ENCODE measurements at places on chromosomes 2 and 18. TPM values are rescaled to one million over a fixed set of nuclear protein-coding genes. Genes with fewer than 3 reads are reported as not detected.

DNA sequence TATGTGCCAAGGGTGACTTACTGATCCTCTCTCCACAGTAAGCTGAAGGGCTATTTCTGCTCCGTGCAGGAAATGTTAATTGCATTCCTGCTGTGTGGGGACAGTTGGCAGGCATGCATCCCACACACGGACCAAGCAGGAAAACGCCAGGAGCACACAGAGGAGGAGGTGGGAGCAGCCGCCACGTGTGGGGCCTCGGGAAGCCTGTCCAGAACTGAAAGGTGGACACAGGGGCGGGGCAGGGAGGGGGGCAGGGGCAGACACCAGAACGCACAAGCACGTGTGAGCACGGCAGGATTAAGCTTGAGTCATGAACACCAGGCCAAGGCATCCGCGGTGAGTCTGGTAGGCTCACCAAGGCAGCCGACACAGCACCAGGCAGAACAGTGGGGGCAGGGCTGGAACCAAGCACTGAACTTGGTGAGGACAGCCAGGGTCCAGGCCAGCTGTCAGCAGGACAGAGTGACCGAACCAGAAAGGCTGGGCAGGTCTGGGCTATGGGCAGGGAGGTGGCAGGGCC is 177.1 kb downstream of the EIPR1 start:
- peak; percentile 79 for DNase-seq

GRCh38 chr2:219596954-219597551 is 604 bp upstream of the STK11IP start:
- DNase-seq = no peak

DNA sequence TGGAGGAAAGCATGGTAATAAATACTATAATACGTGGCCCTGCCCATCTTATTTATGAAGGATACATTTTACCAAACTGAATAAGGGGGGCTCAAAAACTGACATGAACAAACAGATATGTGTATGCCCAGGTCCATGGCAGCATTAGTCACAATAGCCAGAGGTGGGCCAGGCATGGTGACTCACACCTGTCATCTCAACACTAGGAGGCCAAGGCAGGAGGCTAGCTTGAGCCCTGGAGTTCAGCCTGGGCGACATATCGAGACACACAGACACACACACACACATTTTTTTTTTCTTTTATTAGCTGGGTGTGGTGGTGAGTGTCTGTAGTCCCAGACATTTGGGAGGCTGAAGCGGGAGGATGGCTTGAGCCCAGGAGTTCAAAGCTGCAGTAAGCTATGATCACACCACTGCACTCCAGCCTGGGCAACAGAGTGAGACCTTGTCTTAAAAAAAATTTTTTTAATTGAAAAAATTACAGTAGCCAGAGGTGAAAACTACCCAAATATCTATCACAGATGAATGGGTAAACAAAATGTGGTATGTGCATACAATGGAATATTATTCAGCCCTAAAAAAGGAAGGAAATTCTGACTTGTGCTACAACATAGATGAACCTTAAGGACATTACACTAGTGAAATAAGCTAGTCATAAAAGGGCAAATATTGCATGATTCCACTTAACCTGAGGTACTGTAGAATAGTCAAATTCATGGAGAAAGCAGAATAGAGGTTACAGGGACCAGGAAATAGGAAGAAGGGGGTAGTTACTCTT is 8.0 kb downstream of the ATP8B1 start:
- no peak for DNase-seq

- DNase-seq = no peak
These were observed 411.7 kb upstream of the MYT1L start for GRCh38 chr2:2742726-2743125.

- no peak for DNase-seq
These were observed 42.4 kb upstream of the EFEMP1 start for GRCh38 chr2:55965966-55966365.

- no peak for DNase-seq
These were observed 10.4 kb downstream of the HOXD8 start for GRCh38 chr2:176139661-176140512.

DNA sequence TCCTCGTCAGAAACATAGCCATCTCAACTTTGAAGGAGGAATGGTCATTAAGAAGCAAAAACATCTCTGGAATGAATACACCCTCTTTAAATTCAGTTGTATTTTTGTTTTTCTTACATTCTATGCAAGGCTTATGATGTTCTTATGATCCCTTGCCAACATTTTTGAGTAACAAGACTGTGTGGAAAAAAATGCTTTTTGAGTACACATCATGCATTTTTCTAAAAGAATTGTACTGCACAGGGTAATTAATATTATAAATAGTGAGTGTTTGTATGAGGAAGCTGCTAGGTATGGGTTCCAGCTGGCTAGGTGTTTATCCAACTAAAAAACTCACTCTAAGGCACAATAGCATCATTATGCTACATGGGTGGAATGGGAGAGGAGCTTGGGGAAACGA is 59.0 kb upstream of the SPATS2L start:
- no peak for DNase-seq

DNA sequence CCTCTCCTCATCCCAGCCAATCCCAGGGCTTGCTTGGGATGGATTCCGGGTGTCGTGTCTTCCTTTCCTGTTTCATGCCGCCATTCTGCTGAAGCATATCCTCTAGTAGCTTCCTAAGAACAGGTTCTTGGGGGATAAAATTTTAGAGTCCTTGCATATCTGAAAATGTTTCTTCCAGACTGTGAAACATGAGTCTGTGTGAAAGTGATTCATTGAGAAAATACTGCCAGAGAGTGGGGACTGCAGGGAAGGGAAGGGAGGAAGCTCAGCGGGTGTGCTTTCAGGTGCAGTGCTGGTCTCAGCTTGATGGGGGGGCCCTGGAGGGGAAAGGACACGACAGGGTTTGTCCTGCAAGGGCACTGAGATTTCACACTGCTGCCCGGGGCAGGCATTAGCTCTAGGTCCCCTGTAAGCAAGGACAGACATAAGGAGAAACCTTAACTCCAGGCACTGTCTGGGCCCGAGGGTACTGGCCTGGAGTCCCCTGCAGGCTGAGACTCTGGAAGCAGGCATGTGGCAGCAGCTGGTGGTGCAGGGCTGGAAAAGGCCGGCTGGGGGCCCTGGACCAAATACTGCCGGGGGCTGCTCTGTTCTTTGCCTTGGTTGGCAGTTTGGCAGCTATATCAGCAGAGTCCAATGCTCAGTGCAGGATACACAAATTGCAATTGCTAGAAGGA is 97.6 kb upstream of the HS6ST1 start:
- no peak for DNase-seq

DNA sequence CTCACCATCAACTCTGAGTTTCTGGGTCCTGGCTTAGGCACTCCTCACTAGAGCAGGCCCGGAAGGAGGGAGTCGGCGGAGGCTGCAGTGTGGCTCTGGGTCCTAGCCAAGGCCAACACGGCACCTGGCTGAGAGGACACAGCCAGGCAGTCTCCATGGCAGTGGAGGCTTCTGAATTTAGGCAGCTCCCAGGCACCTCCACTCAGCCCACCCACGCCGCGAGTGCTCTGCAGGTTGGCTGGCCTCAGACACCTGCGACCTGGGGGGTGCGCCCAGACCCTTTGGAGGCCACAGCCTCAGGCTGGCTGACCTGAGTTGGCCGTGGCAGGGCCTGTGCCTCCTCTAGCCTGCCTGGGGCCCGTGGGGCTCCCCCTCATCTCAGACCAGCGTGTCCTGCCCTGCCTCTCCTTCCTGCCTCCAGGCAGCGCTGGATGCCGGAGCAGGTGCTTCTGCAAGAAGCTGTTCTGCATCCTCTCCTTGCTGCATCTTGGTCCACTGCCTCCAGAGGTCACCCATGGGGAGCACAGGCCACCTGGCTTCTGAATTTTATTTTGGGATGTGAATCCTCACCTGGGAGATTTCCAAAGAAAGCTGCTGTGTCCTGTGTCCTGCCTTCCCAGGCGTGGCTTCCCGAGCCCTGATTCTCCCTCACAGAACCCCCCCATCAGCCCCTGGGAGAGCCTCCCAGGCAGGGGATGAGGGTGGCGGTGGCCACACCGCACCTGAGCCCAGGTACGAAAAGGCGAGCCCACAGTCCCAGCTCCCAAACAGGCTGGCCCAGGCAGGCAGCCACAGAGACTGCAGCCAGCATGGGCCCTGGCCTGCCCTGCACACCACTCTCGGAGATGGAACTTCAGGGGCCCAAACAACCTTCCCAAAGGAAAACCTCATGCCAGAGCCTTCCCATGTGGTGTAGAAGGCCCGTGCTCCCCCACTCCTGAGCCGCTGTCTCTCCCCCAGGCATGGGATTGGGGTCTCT is 23.4 kb downstream of the AQP12A start:
- DNase-seq = peak; percentile 63

- no peak for DNase-seq
These were observed 11.6 kb downstream of the NOL10 start for GRCh38 chr2:10678225-10678624.

DNA sequence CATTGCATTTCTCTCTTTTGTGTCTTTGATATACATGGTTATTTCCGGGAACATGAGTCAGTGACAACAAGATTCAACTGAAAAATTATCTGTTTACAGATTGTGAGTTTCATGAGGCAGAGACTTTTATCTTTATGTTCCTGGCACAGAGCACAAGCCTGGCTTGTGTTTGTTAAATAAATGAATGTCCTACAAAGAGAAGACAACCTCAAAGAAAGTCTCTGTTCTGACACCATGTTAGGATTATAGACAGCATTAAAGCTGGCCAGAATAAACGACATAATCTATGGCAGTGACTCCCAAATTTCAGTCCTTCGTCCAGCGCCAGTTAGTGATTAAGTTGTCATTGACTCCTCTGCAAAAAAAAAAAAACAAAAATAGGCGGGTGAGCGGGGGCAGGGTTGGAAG is 97.4 kb upstream of the DNAJC10 start:
- no peak for DNase-seq

- no peak for DNase-seq
These were observed 1467.9 kb upstream of the ZEB2 start for GRCh38 chr2:145987793-145988192.

- DNase-seq = peak; percentile 14
These were observed 43.6 kb upstream of the IHH start for GRCh38 chr2:219104107-219105035.

DNA sequence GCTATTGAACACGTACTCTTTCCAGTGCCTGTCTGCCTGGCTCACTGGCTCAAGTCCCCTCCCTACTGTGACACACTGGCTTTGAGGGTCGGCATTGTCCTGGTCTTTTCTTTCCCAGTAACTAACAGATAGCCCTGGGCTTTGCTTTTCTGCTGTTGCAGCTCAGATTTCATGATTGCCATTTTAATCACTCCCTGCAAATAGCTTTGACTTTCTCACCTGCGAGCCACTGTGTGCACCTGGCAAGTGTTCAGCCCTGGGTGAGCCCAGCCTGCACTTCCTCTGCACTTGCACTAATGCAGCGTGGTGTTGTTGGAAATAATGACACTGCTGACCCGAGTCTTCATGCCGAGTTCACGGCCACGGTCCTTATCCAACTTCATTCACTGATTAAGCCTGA is 52.9 kb downstream of the DCDC2C start:
- no peak for DNase-seq

DNA sequence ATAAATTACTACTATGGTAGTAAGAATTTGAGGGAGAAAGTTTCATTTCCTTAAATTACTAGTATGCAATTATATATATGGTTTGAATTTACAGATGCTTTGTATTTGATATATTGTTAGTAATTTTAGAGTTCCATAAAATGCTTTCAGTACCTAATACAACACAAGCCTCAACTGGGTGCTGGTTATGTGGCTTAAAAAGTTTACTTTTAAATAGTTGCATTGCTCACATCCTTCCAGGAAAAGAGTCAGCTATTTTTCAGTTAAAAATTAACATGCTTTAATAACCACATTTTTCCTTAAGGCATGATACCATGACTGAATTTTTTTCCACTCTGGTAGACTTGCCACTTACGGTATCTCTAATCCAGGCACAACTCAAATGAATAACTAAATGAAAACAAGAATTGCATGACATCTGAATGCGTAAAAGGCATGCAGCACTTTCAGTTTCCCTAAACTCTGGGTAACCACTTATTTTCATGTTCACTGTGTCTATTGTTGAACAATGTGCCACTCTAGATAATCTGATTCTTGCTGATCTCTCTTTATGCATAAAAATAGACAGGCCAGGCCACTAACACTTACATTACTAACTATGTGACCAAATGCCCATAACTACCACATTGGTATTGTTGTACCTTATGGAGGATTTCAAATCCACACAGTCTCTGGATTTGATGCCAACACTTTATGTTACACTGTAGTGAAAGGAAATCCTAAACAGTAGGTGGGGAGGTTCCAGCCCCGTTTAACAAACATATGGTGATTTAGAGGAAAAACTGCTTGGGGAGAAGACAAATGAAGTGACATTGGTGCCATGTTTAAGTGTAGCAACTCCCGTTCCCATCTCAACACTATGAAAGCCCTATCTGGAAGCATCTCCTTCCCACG is 35.5 kb upstream of the SLC35F5 start:
- no peak for DNase-seq

GRCh38 chr2:143622106-143622505 is 492.9 kb downstream of the ARHGAP15 start:
- DNase-seq = no peak

- DNase-seq = no peak
These were observed 71.7 kb downstream of the HPCAL1 start for GRCh38 chr2:10374362-10374943.

GRCh38 chr2:219457784-219458369 is 23.2 kb downstream of the SPEG start:
- no peak for DNase-seq

DNA sequence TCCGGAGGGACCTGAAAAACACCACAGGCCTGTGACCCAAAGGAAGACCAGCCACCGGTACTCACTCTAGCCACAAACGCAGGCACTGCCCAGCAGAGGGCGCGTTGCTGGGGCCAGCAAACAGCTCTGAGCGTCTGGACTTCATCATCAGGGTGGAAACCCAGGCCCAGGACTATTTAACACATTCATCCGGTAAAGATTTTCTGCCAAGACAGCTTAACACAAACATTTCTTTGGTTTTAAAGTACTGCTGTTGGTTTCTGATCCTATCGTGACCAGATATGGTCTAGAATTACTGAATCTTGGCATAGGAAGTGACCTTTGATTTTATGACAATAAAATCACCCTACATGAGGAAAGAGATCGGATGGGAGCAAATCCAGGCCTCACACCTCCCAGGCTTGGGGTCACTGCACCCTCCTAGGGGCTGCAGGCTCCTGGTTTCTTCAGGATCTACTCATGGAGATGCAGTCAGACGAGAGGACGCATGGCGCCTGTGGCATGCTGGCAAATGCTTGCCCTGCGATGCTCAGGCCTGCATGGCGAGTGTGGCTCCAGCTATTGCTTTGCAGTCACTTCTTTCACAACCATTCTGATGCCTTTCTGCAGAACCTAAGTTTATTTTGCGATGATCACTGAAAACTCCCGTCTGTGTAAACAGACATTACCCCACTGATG is 130.4 kb downstream of the COL4A4 start:
- DNase-seq = peak; percentile 7

- no peak for DNase-seq
These were observed 329.2 kb downstream of the DSC3 start for GRCh38 chr18:30713299-30713698.

NAT8 gene
- total RNA-seq = not detected

GYPC gene
- 37.1 TPM for total RNA-seq

PIEZO2 gene
- not detected for total RNA-seq

PLA2R1 gene
- not detected for total RNA-seq

MYO7B gene
- 0.12 TPM for total RNA-seq

SPHKAP gene
- total RNA-seq = not detected

IL1RN gene
- total RNA-seq = not detected

ACAA2 gene
- total RNA-seq = 152 TPM
